ENCODE measurements at places on chromosomes 4 and X.

GRCh38 chr4:139770361-139770760 is 104.7 kb downstream of the MGST2 start:
- DNase-seq = no peak

- DNase-seq = no peak
Observed at GRCh38 chr4:78129383-78130108, 72.4 kb downstream of the FRAS1 start.

DNA sequence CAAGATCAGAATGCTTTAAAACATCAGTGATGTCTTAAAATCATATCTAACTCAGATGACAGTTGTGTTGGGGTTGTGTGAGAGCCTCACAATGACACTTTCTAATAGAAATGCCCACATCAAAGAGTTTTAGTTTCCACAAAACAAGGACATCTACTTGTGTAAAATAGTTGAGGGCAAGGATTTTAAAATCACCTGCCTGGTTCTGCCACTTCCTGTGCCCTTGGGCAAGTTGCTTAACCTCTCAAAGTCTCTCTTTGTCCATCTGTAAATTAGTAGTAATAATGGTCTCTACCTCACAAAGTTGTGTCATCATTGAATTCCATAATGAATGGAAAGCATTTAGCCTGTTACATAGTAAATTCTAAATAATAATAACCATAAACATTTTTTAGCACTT is 41.9 kb upstream of the RELL1 start:
- DNase-seq = no peak

DNA sequence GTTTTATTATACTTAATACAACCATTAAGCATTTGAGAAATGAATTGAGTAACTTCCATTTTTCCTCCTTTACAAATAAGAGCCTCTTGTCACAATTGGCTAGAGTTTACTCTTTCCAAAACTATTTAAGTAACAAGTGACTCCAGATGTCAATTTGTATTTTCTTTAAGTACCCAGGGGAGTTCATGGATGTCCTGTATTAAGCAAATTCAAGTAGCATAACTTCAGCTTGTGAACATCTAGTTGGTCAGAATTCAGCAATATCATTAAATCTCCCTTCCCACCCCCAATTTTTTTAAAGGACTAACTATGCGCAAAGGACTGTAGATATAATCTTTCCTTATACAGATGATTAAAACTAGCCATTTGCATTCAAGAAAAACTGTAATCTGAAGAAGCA is 1.4 kb upstream of the ADGRL3 start:
- no peak for DNase-seq

DNA sequence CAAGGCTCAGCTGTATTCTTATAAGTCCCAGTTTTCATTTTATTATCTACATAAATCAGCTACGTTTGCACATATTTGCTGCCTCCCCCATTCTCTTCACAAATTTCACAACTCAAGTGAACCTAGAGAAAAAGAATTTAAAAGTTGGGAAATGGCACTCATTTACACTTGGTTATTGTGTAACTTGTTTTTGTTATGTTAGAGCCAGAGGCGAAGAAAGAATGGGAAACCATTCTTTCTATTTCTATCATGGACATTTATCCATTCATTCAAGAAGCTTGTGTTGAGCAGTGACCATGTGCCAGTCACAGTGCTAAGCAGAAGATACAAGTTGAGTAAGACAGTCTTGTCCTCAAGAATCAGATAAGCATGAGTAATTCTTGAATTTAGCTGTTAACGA is 13.5 kb downstream of the LIAS start:
- DNase-seq = no peak

DNA sequence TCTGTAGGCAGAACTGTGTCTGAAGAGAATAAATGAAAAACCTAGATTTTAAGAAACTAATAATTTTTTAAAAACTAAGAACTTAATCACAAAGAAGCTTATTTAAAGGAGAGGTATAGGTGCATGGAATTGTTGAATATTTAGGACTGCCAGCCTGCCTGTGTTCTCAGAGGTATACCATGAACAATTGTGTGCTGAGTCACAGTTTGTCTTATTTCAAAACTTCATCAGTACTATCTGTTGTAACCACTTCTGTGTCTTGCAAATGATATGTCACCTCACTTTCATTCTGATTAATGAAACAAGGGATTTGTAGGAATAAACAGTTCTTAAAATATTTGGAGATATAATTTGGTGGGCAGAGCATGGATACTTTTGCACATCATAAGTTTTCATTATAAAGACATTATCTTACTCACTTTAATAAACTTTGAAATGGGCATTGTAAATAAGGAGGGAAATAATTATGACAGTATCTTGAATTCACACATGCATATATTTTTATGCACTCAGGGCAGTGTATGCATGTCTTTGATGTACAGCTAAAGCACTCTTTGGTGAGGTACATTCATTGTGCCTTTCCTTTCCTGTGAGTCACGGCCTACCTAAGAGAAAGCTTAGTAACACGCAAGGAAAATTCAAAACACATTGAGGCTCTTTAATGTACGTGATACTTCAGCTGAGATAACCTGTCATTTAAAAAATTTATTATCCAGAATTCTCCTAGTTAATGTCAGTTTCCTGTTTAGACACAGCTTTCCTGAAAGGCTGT is 31.7 kb downstream of the STOX2 start:
- no peak for DNase-seq

GRCh38 chrX:53660004-53660403 is 26.5 kb downstream of the HUWE1 start:
- no peak for DNase-seq

DNA sequence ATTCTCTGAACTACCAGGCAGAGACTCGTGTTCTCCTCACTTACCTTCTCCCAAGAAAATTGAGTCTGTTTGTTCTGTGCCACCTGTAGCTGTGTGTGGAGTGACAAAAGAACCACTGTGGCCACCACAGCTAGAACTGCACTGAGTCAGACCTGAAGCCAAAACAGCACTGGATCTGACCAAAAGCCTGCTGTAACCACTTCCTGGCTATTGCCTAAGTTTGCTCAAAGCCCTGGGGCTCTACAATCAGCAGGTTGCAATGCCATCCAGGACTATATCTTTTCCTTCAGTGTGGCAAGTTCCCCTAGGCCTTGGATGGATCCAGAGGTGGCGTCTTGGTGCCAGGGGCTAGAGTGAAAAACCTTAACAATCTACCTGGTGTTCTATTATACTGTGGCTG is 449.1 kb downstream of the FAM133A start:
- no peak for DNase-seq

- DNase-seq = no peak
Observed at GRCh38 chrX:134460862-134461220, 876 bp downstream of the HPRT1 start.

- DNase-seq = no peak
Observed at GRCh38 chr4:17033768-17034181, 135.3 kb upstream of the LDB2 start.
